Activated CD4-positive, alpha-beta T cell treated with anti-CD3 and anti-CD28 coated beads, Interleukin-2, amount 50 U/mL, for 48 hours (primary cell): ENCODE measurements at places on chromosomes 3 and 15.

DNA sequence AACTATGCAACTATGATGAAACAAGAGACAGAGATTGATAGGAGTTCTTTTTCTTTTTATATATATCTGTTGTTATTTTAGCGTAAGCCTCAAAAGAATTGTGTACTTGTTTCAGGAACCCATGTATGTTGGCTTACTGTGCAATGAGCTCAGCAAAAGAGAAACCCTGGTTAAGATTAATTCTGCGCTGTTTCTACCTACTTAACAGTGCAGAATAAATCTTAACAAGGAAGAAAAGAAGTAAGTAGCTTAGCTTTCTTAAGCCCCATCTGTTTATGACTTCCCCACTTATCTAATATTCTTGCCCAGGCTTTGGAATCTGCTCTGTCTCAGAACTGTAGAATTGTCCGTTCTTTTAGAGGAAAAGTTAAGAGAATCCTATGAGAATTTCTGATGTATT is 27.4 kb downstream of the ECT2 start:
- no peak for DNase-seq

DNA sequence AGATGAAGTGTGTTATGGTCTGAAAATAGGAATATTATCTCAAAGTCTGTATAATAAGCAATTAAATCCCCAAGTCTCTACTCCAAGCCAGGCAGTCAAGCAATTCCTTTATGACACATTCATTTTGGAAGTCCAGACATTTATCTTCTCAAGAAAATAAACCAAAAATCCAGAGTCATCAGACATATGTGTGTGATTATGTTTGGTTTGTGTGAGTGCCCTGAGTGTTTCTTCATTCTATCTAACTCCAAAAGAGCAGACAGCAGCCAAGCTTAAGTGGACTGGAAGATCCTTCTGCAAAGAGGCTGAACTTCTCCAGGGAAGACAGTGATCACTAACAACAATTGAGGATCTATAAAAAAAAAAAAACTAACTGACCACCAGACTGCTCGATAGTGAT is 239.8 kb downstream of the STAG1 start:
- DNase-seq = no peak

DNA sequence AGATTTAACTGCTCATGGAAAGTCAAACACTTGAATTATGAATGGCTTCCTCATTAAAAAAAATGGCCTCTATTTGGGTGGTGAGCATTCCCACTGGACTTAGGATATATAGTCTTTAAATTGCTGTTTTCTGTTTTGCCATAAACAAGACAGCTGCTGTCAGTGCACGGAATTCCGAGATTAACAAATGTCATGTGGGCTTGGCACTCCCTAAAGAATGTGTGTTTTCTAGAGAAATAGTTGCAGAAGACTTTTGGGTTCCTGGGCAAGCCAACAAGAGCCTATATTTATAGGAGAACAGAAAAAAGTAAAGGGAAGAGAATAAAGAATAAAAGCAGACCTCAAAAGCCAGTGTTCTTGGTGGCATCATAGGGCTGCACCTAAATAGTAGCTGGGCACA is 13.6 kb upstream of the TFG start:
- DNase-seq = no peak

DNA sequence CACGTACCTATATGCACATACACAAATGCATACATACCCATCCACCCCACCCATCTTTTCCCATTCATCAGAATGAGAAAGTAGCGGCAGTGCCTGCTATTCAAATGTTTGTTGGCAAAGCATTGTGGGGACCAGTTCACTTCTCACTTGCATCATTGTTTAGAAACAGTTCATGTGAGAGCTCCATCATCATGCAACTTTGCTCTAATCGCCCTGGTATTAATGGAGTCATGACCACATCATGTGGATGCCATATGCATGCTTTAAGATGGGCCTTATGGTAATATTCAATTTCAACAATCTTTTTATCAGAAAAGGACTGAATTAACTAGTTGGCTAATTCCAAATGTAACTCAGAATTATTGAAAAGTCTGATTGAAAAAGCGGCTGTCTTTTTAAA is 80.5 kb downstream of the LRTM1 start:
- no peak for DNase-seq
